ENCODE measurements at places on chromosomes 12 and 14.
A peak's percentile ranks its signal among the peaks of the same experiment; 100 is the strongest.

DNA sequence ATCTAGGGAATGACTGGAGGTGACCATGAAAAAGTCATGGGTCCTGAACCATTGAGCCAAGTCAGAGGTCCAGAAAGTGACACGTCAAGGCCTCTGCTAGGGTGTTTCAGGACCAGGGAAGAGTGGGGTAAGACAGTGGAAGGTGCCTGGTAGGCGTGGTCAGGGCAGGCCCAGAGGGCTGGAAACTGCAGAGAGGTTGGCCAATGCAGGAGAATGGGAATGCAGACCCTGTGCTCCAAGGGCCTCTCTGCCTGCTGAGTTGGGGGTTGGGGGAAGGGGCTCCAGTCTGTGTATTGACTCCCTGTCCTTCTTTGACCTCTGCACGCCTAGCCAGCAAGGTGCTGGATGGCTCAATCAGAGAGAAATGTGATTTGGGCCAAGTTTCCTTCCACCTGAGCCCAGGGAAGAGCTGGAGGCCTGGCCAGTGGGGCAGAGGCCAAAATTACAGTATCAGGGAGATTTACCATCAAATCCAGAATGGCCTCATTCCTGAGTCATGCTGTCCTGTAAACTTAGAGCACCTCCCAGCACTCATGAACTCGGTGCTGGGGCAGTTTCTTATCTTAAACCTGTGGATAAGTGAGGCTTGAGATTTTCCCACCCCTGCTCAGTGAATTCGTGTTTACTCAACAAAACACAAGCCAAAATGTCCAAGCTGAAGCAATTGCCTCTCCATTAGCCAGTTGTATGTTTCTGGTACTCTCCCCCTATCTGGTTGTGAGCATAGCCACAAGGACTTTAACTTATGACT, 24.4 kb downstream of the IRF2BPL start:
- DNase-seq, result no peak

DNA sequence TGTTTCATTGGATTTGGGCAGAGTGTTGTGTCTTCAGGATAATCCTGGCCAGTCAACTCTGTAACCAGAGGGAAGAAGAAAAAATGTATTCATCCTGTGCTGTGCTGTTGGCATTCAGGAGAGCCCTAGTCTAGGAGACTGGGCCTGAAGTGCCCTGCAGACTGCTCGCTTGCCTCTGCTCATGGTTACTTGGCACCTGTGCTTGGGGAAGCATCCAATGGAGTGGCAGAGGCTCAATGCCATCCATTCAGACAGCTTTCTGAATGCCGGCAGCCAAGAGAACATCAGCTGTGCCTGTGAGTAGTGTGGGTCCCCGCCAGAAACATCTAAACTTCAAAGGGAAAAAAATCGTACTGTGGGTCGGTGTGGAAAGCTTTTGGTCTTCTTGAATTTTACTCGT, 124.2 kb downstream of the SRGAP1 start:
- DNase-seq, result no peak

DNA sequence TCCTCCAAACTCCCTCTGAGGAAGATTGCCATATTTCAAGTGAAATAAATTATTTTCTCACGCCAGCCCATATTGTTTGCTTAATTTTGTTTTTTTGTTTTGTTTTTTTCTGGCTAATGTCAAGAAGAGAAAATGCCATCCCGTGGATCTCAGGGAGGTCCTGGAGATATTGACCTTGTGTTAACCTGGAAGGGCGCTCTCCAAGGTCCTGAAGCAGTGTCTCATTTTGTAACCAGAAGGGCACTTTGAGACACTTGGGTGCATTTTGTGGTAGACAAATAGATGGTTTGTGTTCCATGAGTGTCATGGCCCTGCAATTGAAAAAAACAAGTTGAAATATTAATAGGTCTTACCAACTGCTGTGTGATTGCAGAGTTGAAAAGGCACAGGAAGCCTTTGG, 268.9 kb downstream of the SUDS3 start:
- DNase-seq, result no peak

DNA sequence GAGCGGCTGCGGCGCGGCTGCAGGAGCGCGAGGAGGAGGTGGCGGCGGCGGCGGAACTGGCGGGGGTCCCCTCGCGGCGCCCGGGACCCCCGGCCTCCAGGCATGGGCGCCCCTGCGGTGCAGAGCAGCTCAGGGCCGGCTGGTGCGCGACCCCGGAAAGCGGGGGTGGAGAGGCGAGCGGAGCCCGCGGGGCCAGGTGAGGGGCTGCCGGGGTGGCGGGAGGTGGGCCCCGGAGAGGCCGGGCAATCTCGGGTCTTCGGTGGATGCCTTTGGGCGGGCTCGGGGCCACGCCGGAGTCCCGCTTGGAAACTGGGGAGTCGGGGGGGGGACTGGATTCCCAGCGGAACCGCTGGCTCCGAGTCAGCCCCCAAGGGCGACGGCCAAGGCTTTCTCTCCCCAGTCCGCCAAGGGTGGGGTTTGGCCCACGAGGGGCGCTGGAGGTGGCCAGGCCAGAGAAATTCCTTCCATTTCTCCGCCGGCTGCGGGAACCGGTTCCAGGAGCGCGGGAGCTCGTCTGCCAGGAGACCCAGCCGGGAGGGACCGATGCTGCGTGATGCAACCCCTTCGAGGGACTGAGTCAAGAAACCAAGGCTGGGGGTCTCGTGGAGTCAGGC, 13.9 kb upstream of the NR4A1 start:
- DNase-seq, result no peak

- DNase-seq, result no peak
Measured at GRCh38 chr12:67482751-67483661, 165.5 kb upstream of the DYRK2 start.

GRCh38 chr12:1896964-1897363, 21.5 kb downstream of the CACNA2D4 start:
- DNase-seq, result no peak

DNA sequence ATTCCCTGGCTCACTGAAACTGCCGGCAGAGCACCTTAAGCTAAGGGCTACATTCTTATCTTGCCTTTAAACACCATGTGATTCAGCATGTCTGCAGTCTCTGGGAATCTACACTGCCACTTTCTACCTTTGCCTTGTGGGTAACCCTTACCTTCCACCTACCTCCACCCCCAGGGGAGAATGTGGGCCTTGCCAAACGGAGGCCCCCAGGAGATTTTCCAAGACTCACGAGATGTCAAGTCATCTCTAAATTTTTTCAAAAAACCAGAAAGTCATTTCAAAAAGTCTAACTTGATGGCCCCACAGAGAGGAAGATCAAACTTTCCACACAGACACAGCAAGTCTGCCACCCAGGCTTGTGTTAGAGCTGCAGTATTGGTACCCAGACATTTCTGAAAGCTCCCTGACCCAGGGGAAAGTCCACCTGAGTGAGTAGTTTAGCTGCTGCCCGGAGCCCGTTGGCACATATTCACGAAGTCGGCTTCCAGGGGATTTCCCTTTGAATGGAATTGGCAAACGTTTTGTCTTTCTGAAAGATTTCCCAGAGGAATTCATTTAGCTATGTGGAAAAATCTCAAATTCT, 4.7 kb upstream of the PSMA6 start:
- DNase-seq, result no peak

DNA sequence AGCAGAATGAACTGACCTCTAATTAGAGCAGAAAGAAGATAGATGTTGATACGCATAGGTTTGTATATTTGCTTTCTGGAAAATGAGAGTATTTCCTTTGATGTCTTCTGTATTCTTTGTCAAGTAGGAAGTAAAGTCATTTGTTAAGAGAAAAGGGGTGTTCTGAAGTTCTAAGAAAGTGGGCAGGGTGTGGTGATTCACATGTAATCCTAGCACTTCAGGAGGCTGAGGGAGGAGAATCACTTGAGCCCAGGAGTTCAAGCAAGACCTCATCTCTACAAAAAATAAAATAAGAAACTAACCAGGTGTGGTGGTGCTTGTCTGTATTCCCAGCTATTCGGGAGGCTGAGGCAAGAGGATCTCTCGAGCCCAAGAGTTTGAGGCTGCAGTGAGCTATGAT, 2.8 kb downstream of the RHNO1 start:
- no peak for DNase-seq

GRCh38 chr14:39877577-39878190, 445.5 kb upstream of the FBXO33 start:
- no peak for DNase-seq

- DNase-seq, result peak; percentile 14
Measured at GRCh38 chr12:6752167-6752920, 597 bp downstream of the MLF2 start.

DNA sequence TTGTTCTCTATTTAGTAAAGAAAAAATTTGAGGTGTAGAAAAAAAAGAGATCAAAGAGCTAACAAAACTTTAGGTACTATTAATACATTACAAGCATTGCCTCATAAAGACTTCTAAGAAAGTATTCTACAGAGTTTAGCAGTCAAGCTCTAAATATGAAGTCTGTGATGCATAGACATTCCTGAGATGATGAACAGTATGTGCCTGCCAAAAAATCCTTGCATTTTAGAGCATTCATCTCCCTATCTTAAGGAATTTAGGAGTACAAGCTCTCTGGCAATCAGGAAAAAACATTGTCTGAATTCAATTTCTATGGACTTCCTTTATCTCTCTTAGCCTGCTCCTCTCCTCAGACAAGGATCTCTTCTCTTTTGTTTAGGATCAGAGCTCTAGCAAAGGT, 202.6 kb upstream of the LRFN5 start:
- DNase-seq, result no peak

DNA sequence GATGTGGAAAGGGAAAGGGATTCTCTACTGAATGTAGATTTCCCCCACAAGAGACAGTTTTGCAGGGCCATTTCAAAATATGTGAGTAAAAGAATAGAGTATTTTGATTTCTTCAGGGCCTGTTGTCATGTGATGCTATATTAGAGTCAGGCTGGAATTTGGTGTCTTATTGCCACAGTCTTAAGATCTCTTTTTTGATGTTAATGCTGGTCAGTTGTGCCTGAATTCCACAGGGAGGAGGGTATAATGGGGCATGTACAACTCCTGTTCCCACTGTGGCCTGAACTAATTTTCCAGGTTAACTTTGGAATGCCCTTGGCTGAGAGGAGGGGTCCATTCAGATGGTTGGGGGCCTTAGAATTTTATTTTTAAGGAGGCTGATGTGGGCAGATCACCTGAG, 111.0 kb upstream of the MAX start:
- DNase-seq, result no peak

- DNase-seq, result peak; percentile 67
Measured at GRCh38 chr12:32116897-32117296, 10.2 kb downstream of the BICD1 start.

DNA sequence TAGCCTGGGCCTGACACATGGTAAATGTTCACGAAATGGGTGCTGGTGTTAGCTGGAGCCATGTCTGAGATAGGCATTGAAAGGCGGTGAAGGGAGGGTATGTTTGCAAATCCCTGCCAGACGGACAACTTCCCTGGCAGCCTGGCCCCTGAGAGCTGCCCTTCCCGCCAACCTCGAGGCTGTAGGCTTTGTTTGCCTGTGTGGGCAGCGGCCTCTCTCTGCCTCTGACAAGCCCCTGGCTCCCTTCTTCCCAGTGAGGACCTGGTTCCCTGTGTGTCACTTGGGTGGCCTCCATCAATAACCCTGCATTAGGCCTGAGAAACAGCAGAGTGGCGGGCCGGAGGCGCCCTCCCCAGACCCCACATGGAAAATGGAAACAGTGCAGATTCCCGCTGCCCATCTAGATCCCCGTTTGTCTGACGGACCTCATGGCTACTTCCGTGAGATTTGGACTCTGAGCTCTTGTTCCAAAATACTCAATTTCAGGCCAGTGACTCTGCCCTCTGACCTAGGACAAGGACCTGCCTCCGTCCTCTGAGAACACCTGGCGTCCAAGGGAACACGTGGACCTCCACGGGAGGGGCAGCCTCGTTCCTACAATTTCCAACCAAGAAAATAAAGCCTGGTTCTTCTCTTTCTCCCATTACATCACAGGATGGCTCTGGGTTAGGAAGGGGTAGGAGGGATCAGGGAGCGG, 325.5 kb downstream of the DPF3 start:
- DNase-seq, result no peak

DNA sequence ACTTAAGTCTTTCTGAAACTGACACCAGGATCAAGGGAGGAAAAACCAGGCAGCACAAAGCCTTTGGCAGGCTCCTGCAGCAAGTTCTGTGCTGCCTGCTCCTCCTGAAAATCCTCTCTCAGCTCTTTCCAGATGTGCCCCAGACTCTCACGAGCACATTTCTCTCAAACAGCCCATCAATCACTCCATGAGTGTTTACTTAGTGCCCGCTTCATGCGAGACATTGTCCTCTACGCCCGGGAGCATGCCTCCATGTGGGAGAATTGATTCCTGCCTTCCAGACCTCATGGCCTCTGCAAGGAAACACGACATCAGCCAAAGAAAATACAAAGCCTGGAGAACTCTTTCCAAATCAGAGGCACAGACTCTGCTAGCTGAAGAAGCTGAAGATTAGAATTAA, 46.5 kb upstream of the TSPAN11 start:
- no peak for DNase-seq

Measured in HS-27A (cell line).